ENCODE measurements at places on chromosomes 1 and 21. TPM values are rescaled to one million over a fixed set of nuclear protein-coding genes. Genes with fewer than 3 reads are reported as not detected.

- DNase-seq, result no peak
These were observed 1639.3 kb downstream of the MRPL39 start for GRCh38 chr21:23968008-23968407.

DNA sequence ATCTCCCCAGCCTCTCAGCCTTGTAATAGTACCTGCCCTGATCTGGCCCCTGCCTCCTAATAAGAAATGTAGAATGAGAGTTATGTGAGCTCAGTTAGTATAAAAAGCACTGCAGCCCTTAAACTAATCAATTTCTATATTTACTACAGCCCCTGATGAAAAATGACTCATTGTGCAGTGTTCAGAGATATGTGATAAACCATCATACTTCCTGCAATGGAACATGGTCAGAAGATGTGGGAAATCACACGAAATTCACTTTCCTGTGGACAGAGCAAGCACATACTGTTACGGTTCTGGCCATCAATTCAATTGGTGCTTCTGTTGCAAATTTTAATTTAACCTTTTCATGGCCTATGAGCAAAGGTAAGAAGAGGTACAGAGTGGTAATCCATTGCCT is 176.8 kb upstream of the PDE4B start:
- DNase-seq, result no peak

The ETV3L gene
- not detected for total RNA-seq

The BEND5 gene
- total RNA-seq, result 3.2 TPM

Data from cardiac septum (tissue), 1 donor.